ENCODE measurements at places on chromosomes 1 and 21. TPM values are rescaled to one million over a fixed set of nuclear protein-coding genes. Genes with fewer than 3 reads are reported as not detected.

DNA sequence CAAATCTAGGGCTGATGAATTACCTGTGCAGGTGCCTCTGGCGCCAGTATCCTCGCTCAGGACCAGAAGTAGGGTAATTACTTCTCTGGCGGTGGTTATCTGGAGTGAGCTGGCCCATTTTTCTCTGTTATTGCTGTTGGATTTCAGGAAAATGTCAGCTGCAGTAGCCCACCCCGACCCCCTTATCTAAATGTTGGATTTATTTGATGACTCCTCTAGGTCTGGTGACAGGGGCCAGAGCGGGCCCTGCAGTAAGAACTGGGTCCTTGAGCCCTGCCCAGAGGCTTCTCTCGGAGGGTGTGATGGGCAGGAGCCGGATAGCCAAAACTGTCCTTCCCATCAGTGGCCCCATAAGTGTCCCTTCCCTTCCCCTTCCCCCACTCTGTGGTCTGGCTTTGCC is 384.3 kb downstream of the PTPRU start:
- H3K36me3 ChIP-seq = no peaks in the 10 kb centered on the region
- no peak overlapping the region for H3K4me3 ChIP-seq
- no peaks in the 10 kb centered on the region for H3K4me1 ChIP-seq
- no peaks in the 10 kb centered on the region for H3K27me3 ChIP-seq
- DNase-seq = no peak

DNA sequence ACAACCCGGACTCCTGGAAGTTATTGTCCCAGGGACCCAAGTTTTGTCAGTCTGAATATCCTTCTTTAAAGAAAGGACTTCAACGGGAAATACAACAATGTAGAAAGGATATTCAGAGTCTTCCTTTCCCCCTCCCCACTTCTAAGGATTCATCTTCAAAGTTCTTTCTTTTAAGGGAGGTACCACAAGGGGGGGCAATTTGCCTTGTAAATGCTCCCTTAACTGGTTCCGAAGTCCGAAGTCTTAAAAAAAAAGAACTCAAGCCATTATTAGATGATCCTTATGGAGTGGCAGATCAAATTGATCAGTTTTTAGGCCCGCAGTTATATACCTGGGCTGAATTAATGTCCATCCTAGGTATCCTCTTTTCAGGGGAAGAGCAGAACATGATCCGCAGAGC is 47.0 kb downstream of the SERINC2 start:
- H3K27me3 ChIP-seq = no peaks in the 10 kb centered on the region
- H3K4me1 ChIP-seq = no peaks in the 10 kb centered on the region
- no peaks in the 10 kb centered on the region for H3K36me3 ChIP-seq

- peaks cover 5% of the 10 kb centered on the region for H3K4me1 ChIP-seq
- H3K27me3 ChIP-seq = no peaks in the 10 kb centered on the region
- H3K4me3 ChIP-seq = no peak overlapping the region
- no peak overlapping the region for H3K27ac ChIP-seq
- no peaks in the 10 kb centered on the region for H3K36me3 ChIP-seq
Observed at GRCh38 chr1:2042830-2043773, 7.1 kb upstream of the PRKCZ start.

DNA sequence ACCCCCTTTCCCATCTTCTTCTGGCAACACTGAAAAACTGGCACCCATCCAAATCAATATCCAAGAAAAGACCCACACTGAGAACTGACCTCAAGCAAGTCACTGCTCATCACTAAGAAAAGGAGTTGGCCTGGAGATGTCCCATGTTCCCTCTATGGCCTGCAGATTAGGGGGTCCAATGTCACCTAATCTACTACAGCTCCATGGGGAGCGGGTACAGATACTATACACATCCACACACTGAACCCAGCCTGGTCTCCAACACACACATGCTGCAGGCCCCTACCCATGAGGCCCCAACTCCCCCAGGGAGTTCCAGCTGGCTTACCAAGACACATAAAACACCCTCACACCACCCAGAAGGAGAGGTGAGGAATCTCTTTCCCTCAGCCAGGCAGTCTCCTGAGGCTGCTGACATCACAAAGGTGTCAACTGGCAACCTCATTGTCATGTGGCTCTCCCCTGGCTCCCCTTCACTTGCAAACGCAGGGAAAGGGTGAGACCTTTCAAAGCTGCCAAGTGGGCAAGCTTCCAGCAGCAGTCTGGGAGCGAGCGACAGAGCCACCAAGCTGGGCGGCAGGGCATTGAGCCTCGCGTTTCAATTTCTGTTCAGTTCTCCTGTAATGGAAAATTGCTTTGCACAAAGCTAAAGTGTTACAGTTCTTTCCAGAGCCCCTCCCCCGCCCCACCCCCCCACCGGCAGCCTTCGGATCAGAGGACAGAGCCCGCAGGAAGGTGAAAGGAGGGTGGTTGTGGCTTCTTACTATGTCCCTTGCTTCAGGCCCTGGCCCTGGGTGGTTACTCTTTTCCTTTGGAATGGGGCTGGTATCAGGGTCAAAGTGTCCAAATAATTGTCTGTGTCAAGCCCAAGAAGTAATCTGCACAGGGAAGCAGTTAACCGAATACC is at the start of gene LRRC52:
Gene LRRC52 (plus strand): TSS at position 469 of the 907 bp plus-strand sequence. CDS start 297 bp downstream, at position 766.
- H3K36me3 ChIP-seq = no peaks in the 10 kb centered on the region
- no peak for DNase-seq
- H3K27me3 ChIP-seq = peaks cover 45% of the 10 kb centered on the region
- H3K27ac ChIP-seq = no peak within 1 kb of the TSS
- no peaks in the 10 kb centered on the region for H3K4me1 ChIP-seq

DNA sequence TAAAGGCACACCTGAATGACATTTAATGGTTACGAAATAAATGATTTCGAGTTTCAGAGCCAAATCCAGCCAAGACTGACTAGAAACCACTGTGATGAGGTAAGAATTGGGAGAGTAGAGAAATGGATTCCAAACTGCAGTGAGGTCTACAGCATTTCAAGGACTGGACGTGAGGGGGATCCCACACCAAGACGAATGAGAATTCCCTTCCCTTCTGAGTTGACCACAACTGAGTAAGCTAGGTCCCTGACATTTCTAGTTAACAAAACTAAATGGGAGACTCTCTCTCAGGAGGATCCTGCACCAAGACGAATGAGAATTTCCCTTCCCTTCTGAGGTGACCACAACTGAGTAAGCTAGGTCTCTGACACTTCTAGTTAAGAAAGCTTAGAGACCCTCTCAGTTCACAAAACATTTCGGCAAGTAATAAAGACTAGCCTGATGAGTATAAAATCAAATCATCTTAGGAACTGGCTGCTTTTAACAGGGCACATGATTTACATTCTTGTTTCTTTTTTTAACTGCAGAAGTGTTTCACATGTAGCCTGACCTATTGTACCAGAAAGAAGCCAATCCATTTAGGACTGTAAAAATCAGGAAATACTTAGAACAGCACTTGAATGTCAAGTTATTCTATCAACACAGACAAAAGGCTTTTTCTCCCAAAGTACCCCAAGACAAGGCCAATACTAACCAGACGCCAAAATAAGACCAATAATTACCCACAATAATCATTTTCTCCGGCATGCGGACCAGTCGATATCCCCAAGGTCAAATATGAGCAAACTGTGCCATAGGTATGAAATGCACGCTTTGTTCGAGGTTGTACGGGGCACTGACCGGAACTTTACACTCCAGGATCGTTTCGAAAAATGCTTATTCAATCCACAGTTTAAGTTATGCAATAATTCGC is 1.4 kb upstream of the SPATA1 start:
- peak overlapping the region; percentile 83 for H3K27ac ChIP-seq
- DNase-seq = no peak
- peak overlapping the region; percentile 85 for H3K4me3 ChIP-seq
- peaks cover 16% of the 10 kb centered on the region for H3K36me3 ChIP-seq
- H3K27me3 ChIP-seq = no peaks in the 10 kb centered on the region

DNA sequence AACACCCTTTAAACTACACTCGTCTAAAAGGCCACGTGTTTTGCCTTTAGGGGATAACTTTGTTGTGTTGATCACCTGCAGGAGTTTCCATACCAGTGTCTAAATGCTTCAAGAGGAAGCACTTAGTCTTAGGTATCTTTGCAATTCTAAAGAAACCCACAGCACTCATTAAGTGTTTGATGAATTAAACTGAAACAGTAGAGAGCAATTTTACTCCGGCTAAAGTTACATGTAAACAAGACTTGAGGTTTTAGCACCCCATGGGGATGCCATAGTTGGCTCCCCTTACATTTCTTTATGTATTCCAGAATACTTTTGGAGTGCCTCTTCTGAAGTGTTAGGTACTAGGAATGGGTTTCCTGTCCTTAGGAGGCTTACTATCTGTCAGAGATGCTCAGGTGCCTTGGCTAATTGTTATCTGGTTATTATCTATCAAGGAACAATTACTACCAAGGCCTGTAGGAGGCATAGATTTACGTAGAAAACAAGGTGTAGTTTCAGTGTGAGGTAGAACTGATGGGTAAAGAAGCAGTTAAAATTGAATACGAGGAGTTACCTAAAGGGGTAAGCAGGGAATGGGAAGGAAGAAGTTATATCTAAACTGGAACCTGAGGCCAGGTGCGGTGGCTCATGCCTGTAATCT is 176.8 kb upstream of the SAMSN1 start:
- DNase-seq = no peak
- no peaks in the 10 kb centered on the region for H3K27me3 ChIP-seq
- no peak overlapping the region for H3K4me3 ChIP-seq
- no peaks in the 10 kb centered on the region for H3K4me1 ChIP-seq

GRCh38 chr1:55815745-55816455 is 600.7 kb upstream of the USP24 start:
- H3K27ac ChIP-seq = no peak overlapping the region
- DNase-seq = no peak
- H3K27me3 ChIP-seq = no peaks in the 10 kb centered on the region
- no peaks in the 10 kb centered on the region for H3K36me3 ChIP-seq
- no peaks in the 10 kb centered on the region for H3K4me1 ChIP-seq

- H3K4me1 ChIP-seq = no peaks in the 10 kb centered on the region
- no peak overlapping the region for H3K27ac ChIP-seq
- DNase-seq = peak; percentile 18
- H3K4me3 ChIP-seq = no peak overlapping the region
- H3K27me3 ChIP-seq = 0 out of 2 replicates have a peak, but pooled peaks cover 3% of the 10 kb centered on the region
Observed at GRCh38 chr1:69305621-69306020, 262.1 kb upstream of the LRRC7 start.

DNA sequence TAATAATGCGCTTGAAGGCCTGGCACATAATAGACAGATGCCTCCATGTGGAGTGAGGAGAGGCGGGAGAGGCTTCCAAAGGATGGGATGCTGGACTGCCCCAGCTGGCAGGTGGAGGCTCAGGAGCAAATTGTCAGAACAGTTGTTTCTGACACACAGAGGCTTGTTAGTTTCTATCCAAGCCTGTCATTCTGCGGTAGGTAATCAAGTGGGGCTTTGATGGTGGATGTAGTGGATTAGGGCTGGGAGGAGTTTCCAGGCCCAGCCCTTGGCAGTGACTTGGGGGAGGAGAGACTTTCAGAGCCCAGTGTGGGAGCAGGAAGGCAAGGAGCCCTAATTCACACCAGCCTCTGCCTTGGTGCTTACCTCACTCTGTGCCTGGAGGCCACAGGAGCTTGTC is 44.1 kb downstream of the FOXD2 start:
- H3K27ac ChIP-seq = no peak overlapping the region
- DNase-seq = no peak
- H3K27me3 ChIP-seq = no peaks in the 10 kb centered on the region
- H3K4me1 ChIP-seq = no peaks in the 10 kb centered on the region
- H3K4me3 ChIP-seq = no peak overlapping the region
- no peaks in the 10 kb centered on the region for H3K36me3 ChIP-seq

- no peaks in the 10 kb centered on the region for H3K27me3 ChIP-seq
- no peak overlapping the region for H3K27ac ChIP-seq
- H3K4me1 ChIP-seq = peaks cover 5% of the 10 kb centered on the region
- no peaks in the 10 kb centered on the region for H3K36me3 ChIP-seq
- DNase-seq = no peak
- H3K4me3 ChIP-seq = no peak overlapping the region
Observed at GRCh38 chr1:204325944-204326343, 33.8 kb downstream of the PLEKHA6 start.

DNA sequence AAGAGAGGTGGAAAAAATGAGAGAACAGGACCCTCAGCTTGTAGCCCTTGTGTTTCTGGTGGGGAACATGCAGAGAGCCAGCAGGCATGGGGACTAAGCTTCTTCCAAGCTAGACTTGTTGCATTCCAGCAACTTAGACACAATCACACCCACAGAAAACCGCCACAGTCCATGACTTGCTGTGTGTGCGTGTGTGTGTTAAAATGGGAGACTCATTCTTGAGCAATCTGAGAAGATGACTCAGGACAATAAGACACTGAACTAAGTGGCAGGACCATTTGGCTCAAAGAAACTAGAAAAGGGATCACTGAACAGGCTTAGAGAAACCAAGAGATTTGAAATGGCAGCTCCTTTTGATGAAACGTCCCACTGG is 78.0 kb downstream of the HLX start:
- no peaks in the 10 kb centered on the region for H3K27me3 ChIP-seq
- H3K27ac ChIP-seq = no peak overlapping the region
- no peak for DNase-seq
- H3K4me1 ChIP-seq = no peaks in the 10 kb centered on the region
- no peaks in the 10 kb centered on the region for H3K36me3 ChIP-seq

GRCh38 chr1:48750109-48750508 is 26.6 kb downstream of the BEND5 start:
- H3K36me3 ChIP-seq = no peaks in the 10 kb centered on the region
- H3K27me3 ChIP-seq = peaks cover 29% of the 10 kb centered on the region
- H3K4me3 ChIP-seq = no peak overlapping the region

DNA sequence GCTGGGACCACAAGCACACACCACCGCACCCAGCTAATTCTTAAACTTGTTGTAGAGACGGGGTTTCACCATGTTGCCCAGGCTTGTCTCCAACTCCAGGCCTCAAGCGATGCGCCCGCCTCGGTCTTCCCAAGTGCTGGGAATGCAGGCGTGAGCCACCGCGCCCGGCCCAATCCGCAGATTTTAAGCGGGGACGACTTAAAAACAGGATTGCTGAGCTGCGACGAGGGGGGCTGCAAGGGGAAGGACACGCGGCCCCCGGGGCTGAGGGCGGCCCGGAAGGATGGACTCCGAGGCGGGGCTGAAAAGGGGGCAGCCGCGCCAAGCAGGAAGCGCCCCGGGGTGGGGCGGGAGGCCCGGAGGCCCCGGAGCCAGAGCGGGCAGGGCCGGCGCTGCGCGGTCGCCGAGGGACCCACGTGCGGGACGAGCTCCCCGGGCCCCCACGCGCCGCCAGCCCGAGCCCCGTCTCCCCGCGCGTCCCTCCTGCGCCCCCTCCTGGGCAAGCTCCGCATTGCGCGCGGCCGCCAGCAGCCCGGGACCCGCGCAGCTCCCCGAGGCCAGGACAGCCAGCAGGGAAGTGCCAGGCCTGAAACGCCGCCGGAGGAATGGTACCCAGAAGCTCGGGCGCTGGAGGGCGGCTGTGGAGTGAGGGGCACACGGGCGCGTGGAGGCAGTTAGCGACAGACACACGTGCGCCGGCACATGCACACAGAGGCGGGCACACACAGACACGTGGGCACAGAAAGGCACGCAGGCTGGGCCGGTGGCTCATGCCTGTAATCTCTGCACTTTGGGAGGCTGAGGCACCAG is 5.5 kb upstream of the PRKCZ start:
- no peak for DNase-seq
- H3K27me3 ChIP-seq = no peaks in the 10 kb centered on the region
- peaks cover 18% of the 10 kb centered on the region for H3K4me1 ChIP-seq

GRCh38 chr1:171155484-171155883 is 29.6 kb upstream of the FMO2 start:
- H3K27me3 ChIP-seq = no peaks in the 10 kb centered on the region
- DNase-seq = no peak
- H3K27ac ChIP-seq = no peak overlapping the region
- H3K36me3 ChIP-seq = no peaks in the 10 kb centered on the region
- H3K4me1 ChIP-seq = no peaks in the 10 kb centered on the region
- no peak overlapping the region for H3K4me3 ChIP-seq

- no peak overlapping the region for H3K4me3 ChIP-seq
- no peak for DNase-seq
- H3K4me1 ChIP-seq = peaks cover 8% of the 10 kb centered on the region
- H3K27me3 ChIP-seq = no peaks in the 10 kb centered on the region
Observed at GRCh38 chr1:161307892-161308638, 1.7 kb downstream of the MPZ start.

SLFNL1 gene
- total RNA-seq = 0.20 TPM

PLCH2 gene
- 2.0 TPM for total RNA-seq

LTN1 gene
- total RNA-seq = 8.7 TPM

Measured in HCT116 (cell line).